ENCODE measurements at places on chromosomes 7 and 10. TPM values are rescaled to one million over a fixed set of nuclear protein-coding genes. Genes with fewer than 3 reads are reported as not detected.
A peak's percentile ranks its signal among the peaks of the same experiment; 100 is the strongest.

DNA sequence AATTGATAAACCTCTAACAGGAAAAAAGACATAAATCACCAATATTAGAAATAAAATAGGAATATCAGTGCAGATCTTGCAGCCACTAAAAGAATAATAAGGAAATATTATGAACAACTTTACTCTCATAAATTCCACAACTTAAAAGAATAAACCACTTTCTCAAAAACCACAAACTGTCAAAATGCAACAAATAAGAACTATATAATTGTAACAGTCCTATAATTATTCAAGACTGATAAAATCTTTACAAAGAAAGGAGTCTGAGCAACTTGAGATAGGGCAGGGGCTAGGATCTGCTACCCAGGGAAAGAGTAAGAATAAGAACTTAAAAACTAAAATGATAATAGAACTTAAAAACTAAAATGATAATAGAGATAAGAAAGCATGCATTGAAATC, 169.5 kb upstream of the GDF10 start:
- DNase-seq = no peak

- DNase-seq = peak; percentile 72
Observed at GRCh38 chr10:93601146-93601773, at the start of gene RBP4. RBP4 (minus strand) TSS chr10:93601235; CDS start chr10:93601028, 207 bp downstream.

SOSTDC1 gene
- total RNA-seq = 0.56 TPM

HOXA2 gene
- total RNA-seq = 0.05 TPM

DNA sequence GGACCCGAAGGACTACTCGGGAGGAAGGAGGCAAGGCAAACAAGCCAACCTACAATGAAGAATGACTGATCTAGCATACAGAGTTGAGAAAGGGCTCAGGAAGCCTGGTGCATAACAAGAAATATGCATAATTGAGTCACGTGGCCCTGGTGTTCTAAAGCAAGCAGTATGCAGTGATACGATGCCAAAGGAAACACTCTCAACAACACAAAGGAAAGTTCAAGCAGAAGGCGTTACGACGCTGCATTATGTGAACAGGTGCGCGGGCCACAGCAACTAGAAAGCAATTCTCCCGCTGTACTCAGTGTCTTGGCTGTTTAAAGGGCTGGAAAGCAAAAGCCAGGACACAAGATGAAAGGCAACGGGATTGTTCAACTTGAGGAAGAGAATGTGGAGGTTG, 100.8 kb downstream of the PRTFDC1 start:
- no peak for DNase-seq

GRCh38 chr7:29370531-29371314, 176.1 kb downstream of the CHN2 start:
- DNase-seq = no peak

GRCh38 chr7:143492043-143492471, 14.4 kb downstream of the TAS2R41 start:
- DNase-seq = no peak

GRCh38 chr7:110633313-110633712, 457.6 kb upstream of the LRRN3 start:
- DNase-seq = no peak

OR13A1 gene
- total RNA-seq = under 0.01 TPM

DNA sequence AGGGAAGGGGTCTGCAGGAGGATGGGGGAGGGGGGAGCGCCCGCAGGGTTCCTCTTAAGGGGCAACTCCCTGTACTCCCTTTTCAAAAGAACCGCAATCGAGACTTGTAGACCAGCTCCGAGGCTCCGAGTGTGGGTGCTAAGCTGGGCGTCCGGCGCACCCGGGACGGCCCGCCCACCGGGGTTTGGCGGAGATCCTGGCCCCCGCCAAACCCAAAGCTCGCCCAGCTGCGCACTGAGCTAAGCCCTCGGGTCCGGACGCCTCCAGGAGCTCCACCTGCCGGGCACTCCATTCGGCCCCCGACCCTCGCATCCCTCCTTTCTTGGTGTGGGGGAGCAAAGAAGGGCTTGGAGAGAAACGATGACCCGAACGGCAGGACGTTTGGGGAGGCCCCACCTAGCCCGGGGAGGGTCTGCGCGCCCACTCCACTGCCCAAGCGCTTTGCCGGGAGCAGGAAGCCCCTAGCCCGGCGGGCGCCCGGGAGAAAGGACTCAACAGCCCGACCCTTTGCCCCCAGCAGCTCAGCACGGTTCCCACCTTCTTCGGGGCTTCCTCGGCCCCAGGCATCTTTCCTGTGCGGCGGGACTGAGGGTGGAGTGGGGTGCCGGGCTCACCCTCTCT, 651 bp downstream of the AFAP1L2 start:
- DNase-seq = no peak

DNA sequence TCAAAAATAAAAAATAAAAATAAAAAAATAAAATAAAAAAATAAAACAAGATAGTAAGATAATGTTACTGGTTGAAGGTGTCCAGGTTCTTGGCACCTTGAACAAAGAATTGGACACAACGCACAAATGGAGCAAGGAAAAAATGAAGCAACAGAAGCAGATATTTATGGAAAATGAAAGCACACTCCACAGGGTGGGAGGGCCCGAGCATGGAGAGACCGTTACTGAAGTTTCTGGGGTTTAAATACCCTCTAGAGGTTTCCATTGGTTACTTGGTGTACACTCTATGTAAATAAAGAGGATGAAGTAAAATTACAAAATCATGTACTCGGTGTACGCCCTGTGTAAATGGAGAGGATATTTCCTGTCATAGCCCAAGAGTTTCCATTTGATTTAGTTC, 15.7 kb upstream of the PFKP start:
- no peak for DNase-seq

DNA sequence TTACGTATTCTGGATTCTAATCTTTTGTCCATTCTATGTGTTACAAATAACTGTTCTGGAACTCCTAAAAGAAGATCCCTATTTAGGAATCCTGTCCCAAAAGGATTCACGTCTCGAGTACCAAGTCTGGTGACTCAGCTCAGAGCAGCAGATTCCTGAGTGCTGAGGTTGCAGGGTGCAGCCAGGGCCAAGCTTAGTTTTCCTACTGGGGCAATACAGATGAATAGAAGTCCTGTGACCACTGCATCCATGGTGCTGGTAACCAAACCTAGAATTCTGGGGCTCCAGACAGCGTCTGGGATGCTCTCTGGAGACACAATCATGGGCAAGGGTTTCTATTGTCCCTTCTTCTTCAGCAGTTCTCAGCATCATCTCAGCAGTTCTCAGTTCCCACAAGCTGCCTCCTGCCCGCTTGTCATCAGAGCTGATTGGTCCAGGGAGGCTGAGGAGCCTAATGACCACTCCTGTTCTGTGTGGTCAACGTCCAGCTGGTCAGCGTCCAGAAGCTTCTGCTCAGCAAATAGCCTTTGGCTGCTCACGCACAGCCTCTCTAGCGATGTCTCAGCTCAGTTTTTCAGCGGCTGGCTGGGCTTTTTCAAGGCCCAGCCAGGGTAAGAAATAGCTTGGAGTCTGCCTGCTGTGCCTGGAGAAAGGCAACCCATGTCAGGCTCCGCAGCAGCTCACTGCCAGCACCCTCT, 50.4 kb upstream of the C7orf33 start:
- DNase-seq = no peak

- DNase-seq = no peak
Observed at GRCh38 chr7:134315679-134316538, 821 bp downstream of the SLC35B4 start.

DNA sequence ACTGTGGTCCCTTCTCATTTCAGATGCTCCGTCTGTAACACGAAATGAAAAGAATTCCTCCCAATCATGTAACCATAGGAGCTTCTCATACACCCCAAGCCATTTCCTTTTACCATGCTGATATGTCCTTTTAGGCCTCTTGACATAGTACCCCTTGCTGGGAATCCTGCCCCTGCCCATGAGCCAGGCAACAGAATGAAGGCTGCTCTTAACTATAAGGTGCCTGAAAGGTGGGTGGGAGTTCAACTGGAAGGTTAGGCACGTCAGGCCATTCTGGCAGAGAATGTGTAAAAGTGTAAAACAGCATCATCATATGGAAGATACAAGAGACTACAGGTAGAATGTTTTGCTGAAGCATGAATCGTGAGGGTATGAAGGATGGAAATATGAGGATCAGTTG, 22.5 kb downstream of the IL2RA start:
- DNase-seq = no peak

GRCh38 chr7:136868496-136869000, at the start of gene CHRM2:
CHRM2 (plus strand) TSS chr7:136868652; CDS start chr7:137014866, 146,214 bp downstream.
- DNase-seq = no peak

CUBN gene
- total RNA-seq = 0.51 TPM

DNA sequence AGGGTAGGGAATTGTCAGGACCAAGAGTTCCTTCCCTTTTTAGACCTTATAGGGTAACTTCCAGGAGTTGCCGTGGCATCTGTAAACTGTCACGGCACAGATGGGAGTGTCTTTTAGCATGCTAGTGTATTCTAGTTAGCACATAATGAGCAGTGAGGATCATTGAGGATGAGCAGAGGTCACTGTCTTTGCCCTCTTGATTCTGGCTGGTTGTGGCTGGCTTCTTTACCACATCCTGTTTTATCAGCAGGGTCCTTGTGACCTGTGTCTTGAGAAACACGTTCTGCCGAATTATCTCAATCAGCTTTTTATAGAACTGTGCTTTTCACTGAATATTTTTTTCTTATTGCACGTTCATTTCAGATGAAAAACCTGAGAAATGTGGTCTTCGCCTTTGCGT, 41.5 kb downstream of the MINPP1 start:
- no peak for DNase-seq

DNA sequence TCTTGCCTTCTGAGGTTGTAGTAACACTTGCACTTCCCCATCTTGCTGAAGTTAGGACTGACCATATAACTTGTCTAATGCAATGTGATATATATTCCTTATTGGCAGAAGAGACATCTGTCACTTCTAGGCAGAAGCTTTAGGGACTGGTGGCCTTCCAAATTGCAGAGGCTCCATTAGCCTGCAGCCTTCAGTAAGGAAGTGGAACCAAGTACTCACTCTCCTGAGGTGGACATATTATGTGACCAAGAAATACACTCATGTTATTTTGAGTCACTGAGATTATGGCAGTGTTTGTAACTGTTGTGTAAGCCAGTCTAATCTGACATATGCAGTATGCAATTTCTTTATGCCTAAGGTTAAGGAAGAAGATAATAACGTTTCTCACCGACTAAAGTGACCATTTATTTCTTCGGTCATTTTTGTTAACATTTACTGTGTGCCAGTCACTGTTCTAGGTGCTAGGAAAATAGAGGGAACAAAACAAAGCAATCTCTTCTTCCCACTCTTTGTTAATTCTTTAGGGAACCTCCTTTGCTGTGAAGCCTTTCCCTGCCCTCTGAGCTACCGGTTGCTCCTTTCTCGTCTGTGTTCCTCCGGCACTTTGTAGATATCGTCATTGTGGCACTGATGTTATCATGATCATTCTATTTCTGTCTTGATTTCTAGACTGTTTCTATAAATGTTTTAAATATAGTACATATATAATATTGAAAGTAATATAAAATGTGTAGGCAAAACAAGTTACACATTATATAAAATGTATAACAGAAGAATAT, 52.9 kb upstream of the HBP1 start:
- no peak for DNase-seq

UCN3 gene
- 0.23 TPM for total RNA-seq

LRRC17 gene
- 11.3 TPM for total RNA-seq

DNA sequence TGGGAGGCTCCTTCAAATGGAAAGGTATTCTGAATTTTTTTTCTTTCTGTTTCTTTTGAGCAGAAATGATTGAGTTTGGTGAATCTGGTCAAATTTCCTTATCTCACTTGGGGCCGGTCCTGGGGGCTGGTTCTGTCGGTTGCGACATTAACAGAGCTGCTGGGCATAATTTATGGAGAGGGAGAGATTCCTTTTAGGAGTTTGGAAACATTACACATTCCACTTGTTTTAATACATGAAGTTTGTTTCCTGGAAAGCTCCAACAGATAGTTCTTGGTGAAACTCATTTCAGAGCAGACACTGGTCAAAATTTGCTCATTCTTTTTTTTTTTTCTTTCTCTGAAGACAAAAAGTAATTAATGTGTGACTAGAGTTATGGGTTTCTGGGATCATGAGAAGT, 129.9 kb downstream of the ABCA13 start:
- DNase-seq = no peak

- no peak for DNase-seq
Observed at GRCh38 chr10:36118314-36118713, 476.2 kb upstream of the FZD8 start.

DNA sequence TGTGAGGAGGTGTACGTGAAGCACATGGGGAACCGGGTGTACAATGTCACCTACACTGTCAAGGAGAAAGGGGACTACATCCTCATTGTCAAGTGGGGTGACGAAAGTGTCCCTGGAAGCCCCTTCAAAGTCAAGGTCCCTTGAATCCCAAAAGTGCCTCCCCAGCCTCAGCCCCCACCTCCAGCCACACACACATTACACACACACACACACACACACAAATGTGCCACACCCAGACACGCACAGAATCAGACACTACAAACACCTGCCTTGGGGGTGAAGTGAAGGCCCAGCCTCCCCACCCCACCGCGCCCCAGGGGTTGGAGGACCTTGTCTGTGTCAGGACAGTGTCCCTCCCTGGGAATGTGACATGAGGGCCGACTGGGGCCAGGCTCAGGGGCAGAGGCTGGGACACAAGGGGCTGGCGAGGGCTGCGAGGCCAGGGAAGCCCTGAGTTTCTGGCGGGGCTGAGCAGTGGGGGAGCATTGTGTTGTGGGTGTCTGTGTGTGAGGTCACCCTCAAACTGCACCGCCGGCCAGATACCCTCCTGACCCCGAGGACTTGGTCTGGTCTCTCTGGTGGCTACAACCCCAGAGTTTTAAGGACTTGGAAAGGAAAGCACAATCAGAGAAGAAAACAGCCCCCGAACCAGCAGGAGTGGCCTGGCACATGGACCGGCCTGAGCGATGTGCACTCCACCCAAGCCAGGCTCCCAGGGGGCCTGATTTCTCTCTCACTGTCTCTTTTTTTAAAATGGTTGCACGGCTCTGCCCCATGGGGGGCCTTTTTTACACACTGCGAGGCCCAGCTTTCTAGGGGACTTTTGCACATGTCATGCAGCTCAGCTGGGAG, 4.0 kb upstream of the ATP6V1F start:
- no peak for DNase-seq

FAM237B gene
- not detected for total RNA-seq

DNA sequence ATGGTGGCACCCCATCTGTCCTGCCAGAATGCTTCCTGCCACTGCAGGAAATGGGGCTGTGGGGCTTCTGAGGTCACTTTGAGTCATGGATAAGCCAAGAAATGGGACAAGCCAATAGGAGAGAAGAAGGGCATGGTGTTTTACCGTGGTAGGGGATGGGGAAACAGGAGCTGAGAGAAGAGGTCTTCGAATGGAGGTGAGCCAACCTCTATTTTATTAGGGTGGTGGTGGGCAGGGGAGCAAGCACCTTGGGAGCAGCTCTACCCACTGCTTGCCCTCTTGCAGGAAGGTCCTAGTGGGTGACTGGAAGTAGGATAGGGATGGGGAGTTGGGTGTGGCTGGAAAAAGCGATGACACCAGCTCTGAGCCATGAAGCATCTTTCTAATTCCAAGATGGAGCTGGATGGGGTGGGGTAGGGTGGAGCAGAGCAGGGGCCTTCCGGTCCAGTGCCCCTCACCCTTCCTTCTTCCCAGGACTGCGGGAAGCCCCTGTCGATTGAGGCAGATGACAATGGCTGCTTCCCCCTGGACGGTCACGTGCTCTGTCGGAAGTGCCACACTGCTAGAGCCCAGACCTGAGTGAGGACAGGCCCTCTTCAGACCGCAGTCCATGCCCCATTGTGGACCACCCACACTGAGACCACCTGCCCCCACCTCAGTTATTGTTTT, 9.1 kb downstream of the ZYX start:
- DNase-seq = no peak

GRCh38 chr7:77819021-77819420, 20.4 kb downstream of the PHTF2 start:
- no peak for DNase-seq

MAGI2 gene
- 4.1 TPM for total RNA-seq

- DNase-seq = peak; percentile 37
Observed at GRCh38 chr7:87628780-87629569, 777 bp downstream of the RUNDC3B start.

- no peak for DNase-seq
Observed at GRCh38 chr10:11450427-11450826, 161.0 kb downstream of the USP6NL start.

Data from liver (tissue), 10 donors.